Left ventricle myocardium inferior (tissue), 1 donor: ENCODE measurements at places on chromosomes 3 and 15. TPM values are rescaled to one million over a fixed set of nuclear protein-coding genes. Genes with fewer than 3 reads are reported as not detected.
A peak's percentile ranks its signal among the peaks of the same experiment; 100 is the strongest.

GRCh38 chr15:39624806-39625205, 43.9 kb downstream of the THBS1 start:
- peak overlapping the region; percentile 88 for H3K27ac ChIP-seq
- no peak overlapping the region for H3K4me3 ChIP-seq
- H3K4me1 ChIP-seq, result peaks cover 66% of the 10 kb centered on the region
- no peaks in the 10 kb centered on the region for H3K27me3 ChIP-seq
- no peaks in the 10 kb centered on the region for H3K36me3 ChIP-seq
- DNase-seq, result peak; percentile 45

- H3K36me3 ChIP-seq, result no peaks in the 10 kb centered on the region
- peaks cover 67% of the 10 kb centered on the region for H3K27me3 ChIP-seq
- peak overlapping the region; percentile 36 for H3K27ac ChIP-seq
- peak overlapping the region; percentile 59 for H3K4me3 ChIP-seq
- DNase-seq, result no peak
Observed at GRCh38 chr3:130517602-130518001, 625 bp downstream of the COL6A6 start.

DNA sequence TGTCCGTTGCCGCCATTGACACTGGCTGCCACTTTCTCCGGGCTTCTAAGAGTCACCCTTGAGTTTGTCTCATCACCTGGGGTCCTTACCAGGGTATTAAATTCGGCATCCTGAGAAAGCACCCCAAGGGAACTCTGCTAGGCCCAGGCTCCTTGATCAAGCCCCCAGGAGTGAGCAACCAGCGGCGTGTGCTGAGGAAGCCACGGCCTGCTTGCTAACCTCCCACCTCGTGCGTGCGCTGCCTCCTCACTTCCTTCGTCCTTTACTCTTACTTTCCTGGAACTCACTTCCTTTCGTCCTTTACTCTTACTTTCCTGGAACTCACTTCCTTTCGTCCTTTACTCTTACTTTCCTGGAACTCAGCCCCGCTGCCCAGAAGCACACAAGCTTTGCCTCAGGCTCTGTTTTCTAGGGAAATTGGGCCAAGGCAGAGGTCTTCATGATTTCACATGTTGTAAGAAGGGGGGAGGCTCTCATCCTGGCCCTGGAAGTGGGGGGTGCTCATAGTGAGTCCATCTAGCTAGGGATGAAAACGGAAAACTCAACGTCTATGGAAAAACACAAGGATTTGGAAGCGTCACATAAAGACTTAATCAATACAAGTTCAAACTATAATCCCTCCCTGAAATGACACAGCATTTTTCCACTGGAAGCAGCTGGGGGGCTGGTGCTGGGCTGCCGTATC, 36.7 kb upstream of the BDH1 start:
- H3K4me3 ChIP-seq, result no peak overlapping the region
- DNase-seq, result no peak
- H3K27me3 ChIP-seq, result no peaks in the 10 kb centered on the region
- no peak overlapping the region for H3K27ac ChIP-seq
- no peaks in the 10 kb centered on the region for H3K4me1 ChIP-seq

The SGO1 gene
- total RNA-seq, result 0.38 TPM

The KNG1 gene
- total RNA-seq, result 0.14 TPM
